ENCODE measurements at places on chromosomes 2 and 18. TPM values are rescaled to one million over a fixed set of nuclear protein-coding genes. Genes with fewer than 3 reads are reported as not detected.

The CD8B gene
- 1.5 TPM for total RNA-seq

The MROH2A gene
- total RNA-seq = not detected

The CDH20 gene
- not detected for total RNA-seq

The SYT4 gene
- total RNA-seq = 0.38 TPM

- DNase-seq = no peak
Measured at GRCh38 chr2:146734042-146734820, 1110.6 kb upstream of the ACVR2A start.

DNA sequence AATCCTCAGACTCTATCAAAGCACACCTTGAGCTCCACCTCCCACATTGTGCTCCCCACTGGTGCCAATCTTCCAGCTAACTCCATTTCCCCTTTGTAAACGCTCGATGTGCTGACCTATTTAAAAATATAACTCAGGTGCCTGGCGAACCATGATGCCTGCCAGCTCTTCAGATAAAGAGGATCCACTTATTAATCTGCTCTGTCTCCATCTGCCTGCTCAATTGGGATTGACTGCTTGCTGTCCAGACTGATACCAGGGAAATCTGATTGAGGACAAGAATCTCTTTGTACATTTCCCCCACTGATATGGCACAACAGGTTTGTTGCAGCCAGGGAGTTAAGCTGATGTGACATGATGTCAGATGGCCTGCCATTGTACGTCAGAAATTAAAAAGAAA, 2036.5 kb upstream of the CELF4 start:
- no peak for DNase-seq

GRCh38 chr2:22002066-22002465, 878.3 kb downstream of the TDRD15 start:
- no peak for DNase-seq

DNA sequence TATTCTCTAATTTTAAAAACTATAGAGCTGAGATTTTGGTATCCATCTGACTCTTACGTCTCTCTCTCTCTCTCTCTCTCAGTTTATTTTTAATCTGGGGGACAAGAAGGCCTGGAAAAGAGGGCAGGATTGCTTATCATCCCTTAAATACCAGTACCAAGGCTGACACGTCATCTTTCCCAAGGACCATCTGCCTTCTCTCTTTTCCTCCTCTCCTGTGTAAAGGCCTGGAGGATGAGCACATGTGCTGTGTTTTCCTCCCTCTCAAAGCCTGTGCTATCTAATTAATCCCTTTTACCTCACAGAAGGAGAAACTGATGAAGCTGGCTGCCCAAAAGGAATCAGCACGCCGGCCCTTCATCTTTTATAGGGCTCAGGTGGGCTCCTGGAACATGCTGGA, 7.3 kb downstream of the IL37 start:
- no peak for DNase-seq

GRCh38 chr18:62070302-62070701, 116.6 kb downstream of the PIGN start:
- no peak for DNase-seq

DNA sequence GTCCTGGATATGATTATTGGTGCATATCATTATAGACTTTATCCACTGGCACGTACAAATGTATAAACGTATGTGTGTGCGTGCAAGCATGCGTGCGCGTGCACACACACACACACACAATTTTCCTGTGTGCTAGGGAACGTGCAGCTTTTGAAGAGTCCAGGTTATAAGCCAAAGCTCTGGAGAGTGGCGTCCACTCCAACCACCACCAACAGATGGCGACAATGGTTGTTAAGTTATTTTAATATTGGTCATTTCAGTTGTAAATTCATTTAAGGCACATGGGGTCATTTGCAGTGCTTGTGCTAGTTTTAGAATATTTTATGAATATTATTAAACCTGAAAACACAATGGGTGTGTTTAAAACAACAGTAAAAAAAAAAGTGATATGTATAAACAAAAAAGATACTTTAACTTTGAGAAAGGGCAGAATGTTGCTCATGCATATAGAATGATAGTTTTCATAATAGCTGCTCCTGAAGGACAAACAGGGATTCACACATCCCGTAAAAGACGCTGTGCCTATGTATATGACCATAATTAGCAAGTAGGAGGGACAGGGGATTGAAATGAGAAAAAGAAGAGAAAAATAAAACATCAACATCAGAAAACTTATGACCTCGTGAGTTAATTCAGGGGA, 124.2 kb upstream of the ITGB6 start:
- no peak for DNase-seq

Data from mucosa of descending colon (tissue), 3 donors.